A549 (cell line): ENCODE measurements at places on chromosomes 12 and 14.

DNA sequence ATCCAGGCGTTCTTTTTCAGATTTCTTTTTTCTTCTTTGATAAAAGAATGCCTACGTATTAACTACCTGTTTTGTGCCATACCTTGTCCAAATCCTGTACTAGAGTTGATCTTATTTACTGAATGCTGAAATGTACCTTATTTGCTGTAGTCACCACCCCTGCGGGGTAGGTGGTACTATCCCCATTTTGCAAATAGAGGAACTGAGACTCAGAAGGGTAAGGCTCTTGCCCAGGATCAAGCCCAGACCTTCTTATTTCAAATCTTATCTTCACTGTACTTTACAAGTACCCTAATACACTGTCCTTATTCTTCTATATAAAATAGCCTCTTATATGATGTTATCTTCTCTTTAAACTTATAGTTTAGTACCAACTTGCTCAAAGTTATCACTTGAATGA lies 206.5 kb downstream of the SLC41A2 start:
- no peak for DNase-seq

GRCh38 chr12:54220092-54220557 lies 31.3 kb upstream of the SMUG1 start:
- DNase-seq = peak; percentile 61

DNA sequence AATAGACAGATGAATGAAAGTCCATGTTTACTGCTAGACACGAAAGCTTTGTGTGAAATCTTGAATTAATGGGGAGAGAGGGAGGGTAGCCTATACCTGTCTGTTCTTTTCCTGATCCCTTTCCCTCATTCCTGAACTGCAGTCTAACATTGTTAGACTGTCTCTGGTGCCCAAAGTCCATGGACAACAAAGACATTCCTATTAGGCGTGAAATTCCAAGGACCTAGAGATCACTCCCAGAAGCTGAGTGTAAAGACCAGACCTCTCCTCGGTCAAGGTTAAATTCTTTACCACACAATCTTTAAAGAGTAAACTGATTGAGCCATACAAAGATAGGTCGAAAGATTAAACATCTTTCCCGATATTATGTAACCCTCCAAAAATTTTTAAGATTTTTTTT lies 270.7 kb upstream of the GARIN2 start:
- no peak for DNase-seq

GRCh38 chr14:36556811-36557433 lies 25.5 kb downstream of the NKX2-8 start:
- DNase-seq = peak; percentile 16

- no peak for DNase-seq
Measured at GRCh38 chr14:104141621-104142091, 3.3 kb downstream of the KIF26A start.

- no peak for DNase-seq
Measured at GRCh38 chr12:6767353-6768319, 1.5 kb downstream of the PTMS start.

DNA sequence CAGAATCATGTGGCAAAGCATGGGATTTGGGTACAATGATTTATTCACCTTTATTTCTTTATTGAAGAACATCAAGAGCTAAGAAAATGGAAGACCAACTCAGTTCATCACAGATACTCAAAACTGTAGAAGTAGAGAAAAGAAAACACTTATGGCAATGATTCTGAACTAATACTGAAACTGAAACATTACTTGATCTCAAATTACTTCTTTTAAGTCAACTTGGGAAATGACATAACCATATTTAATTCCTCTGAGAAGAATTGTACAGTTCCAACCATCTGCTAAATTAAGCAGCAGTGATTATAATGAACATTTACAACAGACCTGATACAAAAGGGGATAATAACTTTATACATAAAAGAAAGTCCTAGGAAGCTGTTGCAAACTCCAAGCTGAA lies 466.5 kb downstream of the TMTC2 start:
- no peak for DNase-seq

- DNase-seq = peak; percentile 69
Measured at GRCh38 chr12:47408171-47408871, 297.5 kb downstream of the RPAP3 start.

DNA sequence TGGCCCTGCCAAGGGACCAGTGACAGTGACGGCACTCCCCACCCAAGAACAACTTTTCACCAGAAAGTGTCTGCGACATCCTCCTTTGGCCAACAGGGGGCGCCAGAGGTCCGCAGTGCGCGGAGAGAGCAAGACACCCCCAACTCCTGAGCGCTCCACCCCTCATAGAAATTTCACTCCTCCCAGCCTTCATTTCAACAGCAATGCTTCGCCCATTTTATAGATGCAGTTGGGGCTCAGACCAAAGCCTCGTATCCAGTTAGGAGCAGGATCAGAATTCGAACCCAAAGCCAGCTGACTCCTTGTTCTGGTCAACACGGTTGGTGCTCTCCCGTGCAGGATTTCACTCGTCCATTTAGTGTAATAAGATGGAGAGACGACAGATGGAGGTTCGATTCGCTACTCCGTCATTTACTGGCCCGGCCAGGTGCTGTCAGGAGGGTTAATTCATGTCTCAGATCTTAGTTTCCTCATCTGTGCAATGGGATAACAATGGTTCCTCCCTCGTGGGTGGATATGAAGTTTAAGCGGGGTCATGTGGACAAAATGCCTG lies 2.4 kb upstream of the POP5 start:
- peak; percentile 73 for DNase-seq

- DNase-seq = peak; percentile 71
Measured at GRCh38 chr12:70733385-70733784, 96.2 kb upstream of the PTPRB start.

GRCh38 chr14:97642631-97643030 lies 845.4 kb downstream of the VRK1 start:
- no peak for DNase-seq

DNA sequence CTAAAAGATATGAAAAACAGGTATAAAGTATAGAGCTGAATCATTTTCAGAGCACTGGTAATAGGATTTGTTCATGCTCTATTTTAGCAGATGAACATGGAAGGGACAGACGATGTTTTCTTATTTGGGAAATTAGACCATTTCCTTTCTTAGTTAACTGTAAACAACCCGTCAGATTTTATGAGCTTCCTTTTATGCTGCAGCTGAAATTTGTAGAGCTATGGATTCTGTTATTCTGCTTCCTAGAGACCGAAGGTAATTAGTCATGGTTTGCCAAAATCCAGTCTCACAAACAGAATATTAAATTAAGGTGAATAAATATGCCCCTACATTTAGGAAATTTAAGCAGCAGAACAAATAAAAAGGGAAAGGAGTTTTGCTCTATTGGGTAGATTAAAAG lies 180.2 kb upstream of the SYT1 start:
- DNase-seq = no peak

- DNase-seq = no peak
Measured at GRCh38 chr12:51334764-51335163, 10.8 kb upstream of the BIN2 start.

DNA sequence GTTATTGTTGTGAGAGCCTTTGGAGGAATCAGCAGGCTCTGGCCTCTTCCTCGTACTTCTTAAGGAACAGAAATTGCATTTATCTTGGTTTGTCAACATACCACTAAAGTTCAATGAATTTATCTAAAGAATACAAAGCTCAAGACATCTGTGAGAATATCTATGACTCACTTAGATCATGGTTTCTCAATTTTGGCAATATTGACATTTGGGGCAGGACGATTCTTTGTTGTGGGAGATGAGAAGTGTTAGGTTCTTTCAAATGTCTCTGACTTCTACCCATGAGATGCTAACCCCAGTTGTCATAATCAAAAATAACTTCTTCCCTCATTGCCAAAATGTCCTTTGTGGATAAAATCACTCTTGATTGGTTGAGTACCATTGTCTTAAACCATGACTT lies 1190.3 kb downstream of the GALC start:
- DNase-seq = no peak

DNA sequence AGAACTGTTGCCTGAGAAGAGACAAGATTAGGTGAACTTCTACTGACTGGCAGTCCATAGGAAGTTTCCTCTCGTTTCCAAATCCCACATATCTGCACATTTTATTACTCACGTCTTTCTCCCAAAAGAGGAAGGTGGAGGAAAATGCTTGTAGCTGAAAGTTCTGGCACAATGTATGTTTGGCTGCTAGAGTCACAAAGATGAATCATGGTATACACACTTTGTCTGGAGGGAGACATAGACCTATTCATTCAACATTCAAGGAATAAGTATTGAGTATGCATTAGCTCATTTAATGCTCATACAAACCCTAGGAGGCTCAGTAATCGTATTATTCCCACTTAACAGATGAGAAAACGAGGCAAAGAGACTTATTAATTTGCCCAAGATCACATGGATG lies 291.8 kb downstream of the FOXN3 start:
- DNase-seq = no peak
